ENCODE measurements at places on chromosomes 12 and 14. TPM values are rescaled to one million over a fixed set of nuclear protein-coding genes. Genes with fewer than 3 reads are reported as not detected.

DNA sequence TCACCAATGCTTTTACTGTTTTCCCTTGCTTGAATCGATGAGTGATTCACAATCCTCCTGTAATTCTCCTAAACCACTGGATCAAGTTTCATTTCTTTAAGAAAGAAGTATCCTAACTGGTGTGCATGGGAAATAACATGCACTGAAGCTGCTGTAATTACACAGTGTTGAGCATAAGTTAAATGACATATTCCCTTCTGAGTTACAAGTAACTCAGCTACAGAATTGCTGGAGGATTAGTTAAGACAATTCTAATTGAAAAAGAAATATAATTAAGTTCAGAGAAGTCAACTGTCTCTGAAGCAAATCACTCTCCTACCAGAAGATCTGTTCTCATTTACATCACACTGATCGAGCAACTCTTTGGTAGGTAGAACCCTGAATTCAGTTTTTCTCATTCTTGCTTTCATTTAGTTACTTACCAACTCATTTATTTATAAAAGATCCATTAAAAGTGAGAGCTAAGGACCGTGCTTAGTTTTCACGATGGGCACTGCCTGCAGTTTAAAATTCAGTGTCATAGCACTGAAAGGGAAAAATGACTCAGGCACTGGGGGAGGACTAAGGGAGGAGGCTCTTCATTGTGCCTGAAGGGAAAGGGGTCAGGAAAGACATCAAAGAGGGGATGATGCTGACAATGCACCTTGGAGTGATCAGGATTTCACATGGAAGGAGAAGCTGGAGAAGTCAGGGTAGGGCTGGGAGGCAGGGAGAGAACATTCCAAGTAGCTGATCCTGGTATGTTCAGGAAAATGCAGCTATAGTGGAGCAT is 327.2 kb downstream of the EMP1 start:
- H3K27ac ChIP-seq: no peak overlapping the region
- no peak for DNase-seq
- H3K36me3 ChIP-seq: no peaks in the 10 kb centered on the region
- no peak overlapping the region for H3K4me3 ChIP-seq

GRCh38 chr12:66976526-66976925 is 292.6 kb upstream of the CAND1 start:
- DNase-seq: no peak
- H3K27ac ChIP-seq: no peak overlapping the region
- no peaks in the 10 kb centered on the region for H3K27me3 ChIP-seq
- no peak overlapping the region for H3K4me3 ChIP-seq
- H3K4me1 ChIP-seq: no peaks in the 10 kb centered on the region
- no peaks in the 10 kb centered on the region for H3K36me3 ChIP-seq

The FGF6 gene
- not detected for total RNA-seq

The LMNTD1 gene
- total RNA-seq: not detected

The FOXG1 gene
- total RNA-seq: not detected

GRCh38 chr12:34389378-34390170 is 367.3 kb downstream of the ALG10 start:
- H3K36me3 ChIP-seq: no peaks in the 10 kb centered on the region
- H3K27me3 ChIP-seq: no peaks in the 10 kb centered on the region
- no peak for DNase-seq
- no peaks in the 10 kb centered on the region for H3K4me1 ChIP-seq

- H3K36me3 ChIP-seq: no peaks in the 10 kb centered on the region
- H3K4me3 ChIP-seq: no peak overlapping the region
- no peak for DNase-seq
- H3K27me3 ChIP-seq: no peaks in the 10 kb centered on the region
These were observed 135.6 kb upstream of the ARHGAP5 start for GRCh38 chr14:31941487-31941886.

GRCh38 chr14:79614448-79614847 is 596.9 kb downstream of the DIO2 start:
- H3K27ac ChIP-seq: no peak overlapping the region
- H3K36me3 ChIP-seq: no peaks in the 10 kb centered on the region
- no peaks in the 10 kb centered on the region for H3K27me3 ChIP-seq
- H3K4me1 ChIP-seq: no peaks in the 10 kb centered on the region
- no peak overlapping the region for H3K4me3 ChIP-seq

- no peaks in the 10 kb centered on the region for H3K4me1 ChIP-seq
- DNase-seq: no peak
- H3K36me3 ChIP-seq: no peaks in the 10 kb centered on the region
- H3K27ac ChIP-seq: no peak overlapping the region
These were observed 1713.2 kb upstream of the FLRT2 start for GRCh38 chr14:83816761-83817160.

- H3K4me1 ChIP-seq: no peaks in the 10 kb centered on the region
- no peaks in the 10 kb centered on the region for H3K36me3 ChIP-seq
These were observed at the start of gene GMPR2 for GRCh38 chr14:24232645-24233537. TSS of gene GMPR2 (plus strand) at chr14:24232929. CDS start at chr14:24233254, 325 bp downstream.

GRCh38 chr12:52005903-52006703 is 643 bp upstream of the TAMALIN start:
- peaks cover 5% of the 10 kb centered on the region for H3K4me1 ChIP-seq
- no peaks in the 10 kb centered on the region for H3K36me3 ChIP-seq
- H3K4me3 ChIP-seq: no peak overlapping the region

DNA sequence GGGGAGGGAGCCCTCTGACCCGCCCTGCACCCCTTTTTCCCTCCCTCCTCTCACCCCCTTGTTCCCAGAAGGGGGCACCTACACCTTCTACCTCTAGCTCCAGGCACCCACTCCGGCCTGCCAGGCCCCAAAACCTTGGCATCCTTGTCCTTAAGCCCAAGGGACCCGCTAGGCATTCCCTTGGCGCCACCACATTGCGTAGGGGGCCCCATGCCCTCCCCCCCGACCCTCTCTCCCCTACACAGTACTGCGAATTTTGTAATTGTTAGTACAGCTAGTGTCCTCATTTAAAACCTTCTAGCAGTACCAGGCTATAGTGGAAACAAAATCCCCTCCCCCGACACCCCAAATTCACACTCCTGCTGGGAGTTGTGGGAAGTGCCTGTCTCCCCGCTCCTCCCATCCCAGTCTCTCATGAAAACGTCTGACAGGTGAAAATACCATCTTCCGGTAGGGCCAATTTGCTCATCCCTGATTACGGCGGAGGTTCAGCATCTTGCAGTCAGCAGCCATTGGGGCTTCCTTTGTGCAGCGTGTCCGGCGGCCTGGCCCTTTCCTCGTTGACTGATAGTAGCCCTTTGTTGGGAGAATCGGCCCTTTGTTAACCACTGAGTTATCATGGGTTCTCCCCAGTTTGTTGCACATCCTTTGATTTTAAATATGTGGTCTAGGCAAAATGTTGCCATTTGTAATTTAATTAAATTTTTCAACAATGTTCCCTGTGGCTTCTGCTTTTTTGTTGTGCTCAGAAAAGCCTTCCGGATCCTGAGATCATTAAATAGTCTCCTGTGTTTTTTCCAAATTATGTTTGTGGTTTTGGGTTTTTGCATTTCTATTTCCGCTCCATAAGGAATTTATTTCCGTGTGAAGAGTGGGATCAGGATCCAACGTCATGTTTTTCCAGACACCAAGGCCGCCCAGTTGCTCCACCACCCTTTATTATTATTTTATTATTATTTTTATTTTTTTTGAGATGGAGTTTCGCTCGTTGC is 7.9 kb upstream of the CEP170B start:
- H3K4me3 ChIP-seq: no peak overlapping the region
- no peak overlapping the region for H3K27ac ChIP-seq
- no peaks in the 10 kb centered on the region for H3K36me3 ChIP-seq
- H3K27me3 ChIP-seq: no peaks in the 10 kb centered on the region
- DNase-seq: no peak

- no peak overlapping the region for H3K4me3 ChIP-seq
- no peaks in the 10 kb centered on the region for H3K4me1 ChIP-seq
- no peaks in the 10 kb centered on the region for H3K36me3 ChIP-seq
- peak overlapping the region; percentile 69 for H3K27ac ChIP-seq
- no peak for DNase-seq
These were observed 4.4 kb upstream of the DCP1B start for GRCh38 chr12:2008677-2009076.

- no peaks in the 10 kb centered on the region for H3K36me3 ChIP-seq
- H3K4me1 ChIP-seq: no peaks in the 10 kb centered on the region
- no peaks in the 10 kb centered on the region for H3K27me3 ChIP-seq
- peak overlapping the region; percentile 93 for H3K4me3 ChIP-seq
- no peak for DNase-seq
These were observed 3.3 kb downstream of the BTG1 start for GRCh38 chr12:92142251-92142926.

The CIROP gene
- not detected for total RNA-seq

- H3K27ac ChIP-seq: peak within 1 kb of the TSS; percentile 87
- H3K4me3 ChIP-seq: peak within 1 kb of the TSS; percentile 59
- no peaks in the 10 kb centered on the region for H3K27me3 ChIP-seq
- peak; percentile 80 for DNase-seq
- H3K4me1 ChIP-seq: no peaks in the 10 kb centered on the region
These were observed at the start of gene DHRS7 for GRCh38 chr14:60164712-60165546. TSS of gene DHRS7 (minus strand) at chr14:60165398. CDS start at chr14:60165309, 89 bp downstream.

- no peak overlapping the region for H3K4me3 ChIP-seq
- peak overlapping the region; percentile 44 for H3K27ac ChIP-seq
- no peaks in the 10 kb centered on the region for H3K27me3 ChIP-seq
These were observed 135.1 kb downstream of the SLC38A1 start for GRCh38 chr12:46133751-46134150.

The INHBC gene
- total RNA-seq: not detected

DNA sequence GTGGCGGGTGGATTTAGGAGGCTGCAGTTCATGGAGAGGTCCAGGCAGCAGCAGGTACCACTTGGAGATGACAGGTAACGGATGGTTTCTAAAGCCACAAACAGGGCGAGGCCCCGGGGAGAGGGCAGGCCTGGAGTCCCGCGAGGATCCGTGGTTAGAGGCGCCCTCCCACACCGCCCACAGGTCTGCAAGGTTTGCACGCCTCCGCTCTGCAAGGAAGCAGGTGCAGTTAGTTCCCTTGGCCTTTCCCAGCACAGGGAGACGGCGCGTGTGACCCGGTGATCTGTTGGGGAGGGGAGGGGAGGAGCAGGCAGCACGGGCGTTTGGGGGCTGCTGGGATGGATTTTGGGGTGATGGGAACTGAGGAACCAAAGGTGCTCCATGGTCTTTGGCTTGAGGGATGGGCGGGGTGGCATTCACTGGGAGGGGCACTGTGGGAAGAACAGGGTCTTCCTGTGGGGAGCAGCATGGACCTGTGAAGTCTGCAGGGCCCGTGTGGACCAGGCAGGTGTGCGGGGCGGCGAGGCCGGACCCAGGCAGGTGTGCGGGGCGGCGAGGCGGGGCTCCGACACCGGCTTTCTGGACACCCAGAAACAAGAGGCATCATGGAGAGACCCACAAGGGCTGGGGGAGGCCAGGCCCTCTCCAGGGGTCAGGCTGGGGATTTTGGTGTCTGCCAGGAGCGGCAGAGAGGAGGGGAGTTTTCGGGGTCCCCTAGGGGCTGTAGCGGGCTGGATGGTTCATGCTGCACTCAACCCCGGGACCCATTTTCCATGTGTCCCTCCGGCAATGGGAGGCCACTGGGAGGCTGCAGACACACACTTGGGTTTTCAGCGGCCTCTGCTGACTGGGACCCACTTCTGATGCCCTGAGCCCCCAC is 29.1 kb downstream of the NOC4L start:
- H3K27me3 ChIP-seq: peaks cover 41% of the 10 kb centered on the region
- no peaks in the 10 kb centered on the region for H3K36me3 ChIP-seq
- no peak overlapping the region for H3K4me3 ChIP-seq
- H3K27ac ChIP-seq: no peak overlapping the region
- DNase-seq: no peak

GRCh38 chr14:96204151-96205058 is at the start of gene BDKRB2:
TSS of gene BDKRB2 (plus strand) at chr14:96204839. CDS start at chr14:96237108, 32,269 bp downstream.
- H3K4me3 ChIP-seq: peak within 1 kb of the TSS; percentile 34
- no peaks in the 10 kb centered on the region for H3K36me3 ChIP-seq
- no peaks in the 10 kb centered on the region for H3K27me3 ChIP-seq

GRCh38 chr12:10632226-10632625 is 18.8 kb upstream of the MAGOHB start:
- no peak overlapping the region for H3K27ac ChIP-seq
- H3K4me3 ChIP-seq: no peak overlapping the region
- no peaks in the 10 kb centered on the region for H3K27me3 ChIP-seq

DNA sequence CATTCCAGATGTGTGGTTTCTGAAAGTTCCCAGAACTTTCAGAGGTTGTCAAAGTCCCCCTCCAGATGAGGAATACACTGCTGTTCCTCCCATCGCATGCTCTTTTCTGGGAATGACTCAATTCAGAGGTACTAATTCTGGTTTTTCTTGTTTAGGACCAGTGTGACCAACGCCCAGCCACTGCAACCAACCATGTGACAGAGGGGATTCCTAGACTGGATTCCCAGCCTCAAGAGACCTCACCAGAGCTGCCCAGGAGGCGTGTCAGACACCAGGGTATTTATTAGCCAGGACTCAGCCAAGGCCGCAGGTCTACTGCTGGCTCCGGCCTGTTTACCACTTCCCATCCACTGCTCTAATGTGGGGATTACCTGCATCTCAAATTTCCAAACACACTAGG is 24.2 kb downstream of the TRAFD1 start:
- H3K27ac ChIP-seq: no peak overlapping the region
- H3K27me3 ChIP-seq: no peaks in the 10 kb centered on the region
- H3K4me3 ChIP-seq: no peak overlapping the region
- H3K4me1 ChIP-seq: no peaks in the 10 kb centered on the region
- no peaks in the 10 kb centered on the region for H3K36me3 ChIP-seq

DNA sequence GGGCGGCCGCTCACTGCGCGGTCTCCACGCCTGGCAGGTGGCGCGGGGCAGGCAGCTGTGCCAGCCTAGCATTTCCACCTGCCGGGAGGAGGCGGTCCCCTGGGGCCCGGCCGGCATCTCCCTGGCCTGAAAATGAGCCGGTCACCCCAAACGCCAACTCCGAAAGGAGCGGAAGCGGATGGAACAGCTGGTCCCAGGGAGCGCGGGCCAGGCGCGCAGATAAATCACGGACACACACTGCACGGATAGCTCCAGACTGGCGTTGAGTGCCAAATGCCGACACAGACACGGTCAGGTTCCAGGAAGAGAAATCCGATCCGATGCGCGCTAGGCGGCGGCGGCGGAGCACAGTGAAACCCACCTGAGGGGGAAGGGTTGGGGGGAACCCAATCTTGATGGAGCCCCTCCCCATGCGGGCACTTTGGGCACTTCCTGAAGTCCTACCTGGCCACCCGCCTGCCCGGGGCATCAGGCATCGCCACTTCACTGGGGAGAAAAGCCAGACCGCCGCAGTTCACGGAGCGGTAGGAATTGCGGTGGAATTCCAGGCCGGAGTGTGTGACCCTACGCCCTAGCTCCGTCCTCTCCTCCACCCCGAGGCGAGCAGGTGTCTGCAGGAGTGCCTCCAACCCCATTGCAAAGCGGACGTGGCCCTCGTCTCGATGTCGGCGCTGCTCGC is 624 bp upstream of the PLEKHD1 start:
- no peak for DNase-seq
- H3K36me3 ChIP-seq: no peaks in the 10 kb centered on the region
- H3K27me3 ChIP-seq: peaks cover 12% of the 10 kb centered on the region
- H3K27ac ChIP-seq: no peak overlapping the region

GRCh38 chr12:104605685-104606084 is 148.9 kb downstream of the CHST11 start:
- DNase-seq: peak; percentile 41
- no peak overlapping the region for H3K4me3 ChIP-seq
- no peaks in the 10 kb centered on the region for H3K36me3 ChIP-seq
- H3K27ac ChIP-seq: peak overlapping the region; percentile 69
